Gastroesophageal sphincter (tissue), 4 donors: ENCODE measurements at places on chromosomes 1 and 21. TPM values are rescaled to one million over a fixed set of nuclear protein-coding genes. Genes with fewer than 3 reads are reported as not detected.
A peak's percentile ranks its signal among the peaks of the same experiment; 100 is the strongest.

Gene LCE2A
- not detected for total RNA-seq

Gene ANGPTL3
- not detected for total RNA-seq

Gene DCST1
- not detected for total RNA-seq

Gene TOE1
- 9.9 TPM for total RNA-seq

Gene TMEM200B
- 39.7 TPM for total RNA-seq

Gene DCDC2B
- not detected for total RNA-seq

Gene RBM11
- total RNA-seq = 0.58 TPM

Gene MYOC
- 113 TPM for total RNA-seq

Gene NTMT2
- total RNA-seq = not detected

Gene GPR161
- total RNA-seq = 17.4 TPM

- H3K4me3 ChIP-seq = no peak overlapping the region
- H3K27me3 ChIP-seq = no peaks in the 10 kb centered on the region
- H3K36me3 ChIP-seq = no peaks in the 10 kb centered on the region
- ATAC-seq = no peak
Observed at GRCh38 chr1:208782186-208782585, 538.0 kb upstream of the PLXNA2 start.

DNA sequence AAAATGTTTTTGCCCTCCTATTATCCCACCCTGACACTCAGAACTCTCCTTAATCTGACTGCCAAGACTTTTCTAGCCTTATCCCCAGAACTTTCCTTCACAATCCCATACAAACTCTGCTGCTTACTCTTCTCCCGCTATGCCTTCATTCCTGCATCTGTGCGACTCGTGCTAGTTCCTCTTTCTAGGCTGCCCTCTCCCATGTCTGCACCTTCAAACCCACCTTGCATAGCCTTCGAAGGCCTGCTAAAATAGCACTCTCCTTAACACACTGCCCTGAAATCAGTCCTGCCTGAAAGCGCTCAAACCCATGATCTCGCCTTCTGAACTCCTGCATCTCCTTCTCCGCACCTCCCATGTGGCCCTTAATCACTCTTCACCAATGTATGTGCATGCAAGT lies 2.5 kb upstream of the NCF2 start:
- no peak for ATAC-seq
- H3K4me3 ChIP-seq = no peak overlapping the region
- no peaks in the 10 kb centered on the region for H3K4me1 ChIP-seq
- no peaks in the 10 kb centered on the region for H3K36me3 ChIP-seq
- H3K27ac ChIP-seq = no peak overlapping the region
- H3K27me3 ChIP-seq = no peaks in the 10 kb centered on the region

DNA sequence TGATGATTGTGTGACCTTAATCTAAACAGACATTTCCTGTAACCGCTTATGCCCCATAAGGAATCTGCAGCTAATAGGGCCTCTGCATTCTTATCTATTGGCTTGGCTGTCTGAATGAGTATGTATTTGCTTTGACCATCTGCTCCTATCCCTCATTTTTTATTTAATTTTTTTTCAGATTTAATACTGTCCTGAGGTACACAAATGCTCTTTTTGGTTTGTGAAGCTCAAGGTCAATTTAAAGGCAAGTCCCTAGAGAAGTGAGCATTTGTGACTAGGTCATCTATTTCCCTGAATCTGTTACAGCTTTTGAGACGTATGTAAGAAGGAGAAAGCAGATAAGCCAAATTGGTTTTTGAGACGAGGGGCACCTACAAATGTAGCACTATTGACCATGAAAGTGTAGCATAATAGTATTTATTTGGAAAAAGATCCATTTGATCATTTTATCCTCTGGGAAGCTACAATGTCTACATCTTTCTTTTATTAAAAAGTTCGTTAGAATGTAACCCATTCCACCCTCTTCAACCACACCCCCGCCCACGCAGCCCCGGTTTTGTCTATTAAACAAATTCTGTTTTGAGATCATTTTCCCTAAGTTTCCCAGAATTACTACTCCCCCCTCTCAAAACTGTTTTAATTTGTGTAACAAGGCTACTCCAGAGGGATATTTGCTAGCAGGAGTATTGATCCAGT lies 69.2 kb upstream of the HSPA13 start:
- no peak overlapping the region for H3K27ac ChIP-seq
- H3K27me3 ChIP-seq = no peaks in the 10 kb centered on the region
- H3K36me3 ChIP-seq = no peaks in the 10 kb centered on the region
- H3K4me1 ChIP-seq = no peaks in the 10 kb centered on the region

GRCh38 chr1:191582169-191582568 lies 576.1 kb upstream of the RGS18 start:
- H3K27me3 ChIP-seq = no peaks in the 10 kb centered on the region
- no peak for ATAC-seq
- H3K4me3 ChIP-seq = no peak overlapping the region
- H3K4me1 ChIP-seq = no peaks in the 10 kb centered on the region
- no peak overlapping the region for H3K27ac ChIP-seq

DNA sequence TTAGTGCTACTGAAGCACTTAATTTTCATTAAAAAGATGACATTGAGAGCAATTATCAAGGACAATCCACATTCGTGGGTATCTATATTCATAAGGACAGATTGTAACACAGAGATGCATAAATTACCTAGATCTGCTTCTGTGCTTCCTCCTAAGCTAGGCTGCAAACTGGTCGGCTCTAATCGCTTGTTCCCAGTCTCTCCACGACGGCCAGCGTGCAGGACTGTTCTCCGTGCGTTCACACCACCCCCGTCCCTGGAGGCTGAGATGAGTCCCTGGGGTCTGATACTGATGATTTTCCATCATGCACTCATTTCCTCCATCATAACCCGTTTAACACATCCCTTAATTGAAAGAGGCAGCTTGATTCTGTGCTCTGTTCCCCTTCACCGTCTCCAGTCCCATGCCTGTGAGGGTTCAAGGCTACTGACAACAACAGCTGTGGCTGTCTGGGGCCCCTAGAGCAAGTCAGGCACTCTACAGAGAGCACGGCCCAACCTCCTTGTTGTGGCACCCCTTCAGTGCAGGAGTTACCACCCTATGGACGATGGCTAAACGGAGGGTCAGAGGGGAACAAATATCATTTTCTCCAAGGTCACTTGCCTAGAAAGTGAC lies 469.6 kb downstream of the NPHP4 start:
- H3K4me3 ChIP-seq = no peak overlapping the region
- ATAC-seq = no peak

DNA sequence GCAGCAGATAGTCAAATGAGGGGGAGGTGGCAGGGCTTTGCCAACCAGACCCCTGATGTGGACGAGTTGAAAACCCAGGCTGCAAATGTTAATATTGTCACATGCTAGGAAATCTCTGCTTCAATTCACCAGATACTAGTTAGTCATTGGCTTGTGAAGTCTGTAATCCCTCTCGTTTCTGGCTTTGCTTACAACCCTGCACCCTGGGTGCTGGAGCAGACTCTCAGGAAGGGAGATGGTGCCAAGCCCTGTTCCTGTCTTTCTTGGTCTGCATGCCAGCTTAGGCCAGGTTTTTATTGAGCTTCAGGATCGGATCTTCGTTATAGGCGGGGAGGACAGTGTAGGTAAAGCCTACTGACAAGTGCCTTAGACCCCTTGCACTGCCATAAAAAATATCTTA lies 53.3 kb downstream of the MDM4 start:
- peaks cover 50% of the 10 kb centered on the region for H3K36me3 ChIP-seq
- H3K4me3 ChIP-seq = no peak overlapping the region
- H3K4me1 ChIP-seq = no peaks in the 10 kb centered on the region
- H3K27ac ChIP-seq = no peak overlapping the region
- no peak for ATAC-seq
- H3K27me3 ChIP-seq = no peaks in the 10 kb centered on the region

DNA sequence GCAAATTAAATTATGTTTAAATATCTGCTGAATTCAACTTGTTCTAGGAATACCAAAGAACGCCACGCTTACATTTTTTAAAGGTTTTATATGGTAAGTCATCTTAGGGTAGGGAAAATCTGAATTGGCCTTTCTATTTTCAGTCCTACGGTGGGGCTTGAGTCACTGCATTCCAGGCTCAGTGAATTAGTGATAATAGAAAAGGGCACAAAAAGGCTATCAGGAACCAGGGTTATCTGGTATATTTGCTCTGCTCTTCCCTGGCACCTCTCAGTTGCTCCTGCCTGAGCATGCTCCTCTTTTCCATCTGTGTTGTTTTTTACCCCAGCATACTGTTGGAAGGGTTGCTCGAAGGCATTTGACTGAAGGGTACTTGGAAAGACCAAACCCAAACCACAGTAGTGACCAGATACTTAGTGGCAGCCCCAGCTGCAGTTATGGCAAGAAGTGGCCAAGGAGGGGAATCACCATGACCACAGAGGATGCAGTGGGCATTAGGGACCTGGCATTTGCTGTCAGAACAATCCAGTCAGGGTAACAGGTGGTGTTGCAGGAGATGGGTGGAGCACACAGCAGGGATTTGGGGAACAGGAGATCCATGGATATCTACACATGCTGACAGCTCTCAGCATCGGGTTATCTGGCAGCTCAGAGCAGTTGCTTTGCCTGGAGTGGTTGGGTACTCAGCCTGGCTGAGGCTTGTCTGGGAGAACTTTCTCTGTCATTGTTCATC lies 2.3 kb downstream of the OVAAL start:
- H3K27me3 ChIP-seq = no peaks in the 10 kb centered on the region
- no peaks in the 10 kb centered on the region for H3K4me1 ChIP-seq
- H3K4me3 ChIP-seq = no peak overlapping the region
- no peaks in the 10 kb centered on the region for H3K36me3 ChIP-seq
- no peak overlapping the region for H3K27ac ChIP-seq

GRCh38 chr1:178487070-178487615 lies 9.6 kb downstream of the CLEC20A start:
- H3K4me1 ChIP-seq = peaks cover 12% of the 10 kb centered on the region
- H3K27ac ChIP-seq = no peak overlapping the region
- H3K36me3 ChIP-seq = no peaks in the 10 kb centered on the region
- peaks cover 23% of the 10 kb centered on the region for H3K27me3 ChIP-seq
- ATAC-seq = peak; percentile 7

- no peaks in the 10 kb centered on the region for H3K27me3 ChIP-seq
- peaks cover 55% of the 10 kb centered on the region for H3K4me1 ChIP-seq
Observed at GRCh38 chr1:65164633-65165032, 16.6 kb downstream of the AK4 start.

- H3K4me3 ChIP-seq = no peak overlapping the region
- H3K36me3 ChIP-seq = no peaks in the 10 kb centered on the region
- no peak for ATAC-seq
Observed at GRCh38 chr1:46424730-46425129, 30.6 kb downstream of the FAAH start.

GRCh38 chr1:23906731-23907130 lies 6.4 kb downstream of the CNR2 start:
- H3K27ac ChIP-seq = no peak overlapping the region
- ATAC-seq = no peak
- H3K4me3 ChIP-seq = no peak overlapping the region
- peaks cover 63% of the 10 kb centered on the region for H3K27me3 ChIP-seq

DNA sequence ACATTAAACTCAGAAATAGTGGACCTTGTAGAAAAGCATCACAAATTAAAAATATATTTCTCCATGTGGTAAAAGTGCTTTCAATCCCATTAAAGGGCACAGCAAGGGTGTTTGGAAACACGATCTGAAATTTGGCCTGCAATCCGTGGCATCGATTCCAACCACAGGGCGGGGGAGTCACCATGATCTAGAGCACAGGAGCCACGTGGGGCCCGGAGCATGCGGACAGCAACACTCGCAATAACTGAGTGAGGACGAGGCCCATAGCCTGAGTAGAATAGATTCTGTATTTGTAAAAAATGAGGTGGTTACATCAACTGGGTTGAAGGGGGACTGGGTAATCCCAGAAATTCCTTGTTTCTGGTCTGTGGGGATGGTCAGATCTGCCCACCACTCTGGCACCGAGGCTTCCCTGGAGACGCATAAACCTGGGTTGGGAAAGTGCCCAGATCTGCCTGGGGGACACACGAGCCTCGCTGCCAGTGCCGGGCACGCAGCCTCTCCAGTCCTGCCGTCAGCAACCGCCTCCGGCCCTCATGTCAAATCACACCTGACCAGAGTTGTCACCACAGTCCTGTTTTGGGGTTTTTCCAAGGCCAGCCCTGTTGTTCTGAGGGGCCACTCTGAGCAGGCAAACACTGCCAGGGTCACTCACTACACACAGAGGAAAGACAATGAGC lies 104.3 kb downstream of the PGBD5 start:
- no peaks in the 10 kb centered on the region for H3K4me1 ChIP-seq
- ATAC-seq = no peak
- no peak overlapping the region for H3K27ac ChIP-seq

GRCh38 chr1:67169496-67169895 lies 3.2 kb downstream of the IL23R start:
- no peaks in the 10 kb centered on the region for H3K27me3 ChIP-seq
- no peak for ATAC-seq
- H3K27ac ChIP-seq = no peak overlapping the region
- no peaks in the 10 kb centered on the region for H3K36me3 ChIP-seq

DNA sequence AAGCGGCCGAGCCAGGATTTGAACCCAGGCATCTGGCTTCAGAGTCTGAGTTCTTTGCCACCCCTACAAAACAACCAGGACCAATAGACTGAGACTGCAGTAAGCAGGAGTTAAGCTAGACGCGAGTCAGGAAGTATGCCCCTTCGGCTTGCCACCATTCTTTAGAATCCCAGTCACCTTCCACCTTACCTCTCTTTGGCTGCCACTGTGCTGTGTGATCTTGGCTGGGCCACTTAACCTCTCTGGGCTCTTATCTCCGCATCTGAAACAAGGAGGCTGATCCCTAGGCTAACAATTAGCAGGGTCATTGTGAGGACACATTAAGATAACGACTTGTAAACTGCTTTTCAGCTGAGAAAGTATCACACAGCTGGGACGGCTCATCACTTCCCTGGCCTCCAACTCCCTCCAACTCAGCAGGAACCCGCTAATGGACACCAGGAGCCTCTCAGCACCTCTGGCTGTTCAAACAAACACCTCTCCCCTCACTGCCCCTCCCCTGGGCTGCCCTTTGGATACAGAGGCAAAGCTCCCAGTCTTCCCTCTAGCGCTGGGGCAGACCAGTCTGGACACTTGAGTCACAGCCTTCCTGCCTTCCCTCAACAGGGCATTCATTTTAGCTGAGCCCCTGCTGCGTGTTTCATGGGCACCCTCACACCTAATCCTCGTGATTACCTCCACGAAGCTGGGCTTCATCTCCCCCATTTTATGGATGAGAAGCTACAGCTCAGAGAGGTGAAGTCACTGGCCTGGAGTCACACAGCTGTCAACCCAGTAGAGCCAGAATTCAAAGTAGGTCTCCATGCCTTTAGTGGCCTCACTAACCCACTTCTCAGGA lies 83.2 kb downstream of the CAMK2N1 start:
- peaks cover 71% of the 10 kb centered on the region for H3K27me3 ChIP-seq
- H3K27ac ChIP-seq = no peak overlapping the region
- ATAC-seq = no peak
- no peak overlapping the region for H3K4me3 ChIP-seq

DNA sequence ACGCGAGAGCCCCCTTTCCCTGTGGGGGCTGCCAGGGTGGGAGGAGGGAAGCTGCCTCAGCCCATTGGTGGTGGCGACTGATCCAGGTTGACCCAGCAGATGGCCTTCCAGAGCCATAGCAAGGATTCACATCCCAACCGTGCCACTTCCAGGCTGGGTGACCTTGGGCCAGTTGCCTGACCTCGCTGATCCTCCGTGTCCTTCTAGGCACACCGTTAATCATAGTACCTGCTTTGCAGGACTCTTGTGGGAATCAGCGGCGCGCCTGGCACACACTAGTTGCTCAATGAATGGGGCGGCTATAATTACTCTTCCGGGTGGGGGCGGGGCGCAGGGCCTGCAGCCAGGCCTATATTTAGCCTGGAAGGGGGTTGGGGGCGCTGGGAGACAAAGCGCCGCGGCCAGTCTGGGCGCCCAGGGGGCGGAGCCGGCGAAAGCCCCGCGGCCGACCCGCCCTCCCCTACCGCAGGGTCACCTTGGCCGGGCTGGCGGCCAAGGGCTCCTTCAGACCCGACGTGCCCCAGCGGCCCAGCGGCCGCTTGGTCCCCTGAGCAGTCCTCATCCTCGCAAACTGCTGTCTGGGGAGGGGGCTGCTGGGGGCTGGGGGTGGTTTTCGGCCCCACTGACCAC lies 5.1 kb downstream of the HSPB7 start:
- H3K27ac ChIP-seq = peak overlapping the region; percentile 95
- H3K27me3 ChIP-seq = no peaks in the 10 kb centered on the region
- no peaks in the 10 kb centered on the region for H3K4me1 ChIP-seq
